ENCODE measurements at places on chromosomes 2 and 18.

GRCh38 chr2:196200557-196200956, 29.2 kb upstream of the STK17B start:
- H3K27me3 ChIP-seq: no peaks in the 10 kb centered on the region
- DNase-seq: peak; percentile 79
- peaks cover 16% of the 10 kb centered on the region for H3K36me3 ChIP-seq
- peak overlapping the region; percentile 92 for H3K27ac ChIP-seq
- peak overlapping the region; percentile 70 for H3K4me3 ChIP-seq
- peaks cover 56% of the 10 kb centered on the region for H3K4me1 ChIP-seq

GRCh38 chr2:31018280-31018679, 120.0 kb downstream of the GALNT14 start:
- H3K4me3 ChIP-seq: no peak overlapping the region
- no peak for DNase-seq
- H3K27ac ChIP-seq: no peak overlapping the region

DNA sequence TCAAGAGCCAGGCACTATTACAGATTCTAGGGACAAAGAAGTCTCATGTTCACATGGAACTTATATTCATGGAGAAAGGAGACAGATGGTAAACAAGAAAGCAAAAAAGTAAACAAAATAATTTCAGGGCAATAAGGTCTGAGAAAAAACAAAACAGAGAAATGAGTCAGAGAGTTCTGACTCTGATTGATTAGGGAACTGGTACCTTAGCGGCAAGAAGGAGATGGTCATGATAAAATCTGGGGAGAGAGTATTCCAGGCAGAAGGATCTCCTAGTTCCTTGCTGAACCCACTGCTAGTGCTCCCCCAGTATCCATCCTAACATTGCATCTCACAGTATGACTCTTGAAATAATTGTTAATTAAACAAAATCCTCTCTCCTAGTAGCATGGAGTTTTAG, 161.8 kb upstream of the KLF7 start:
- H3K27me3 ChIP-seq: no peaks in the 10 kb centered on the region
- DNase-seq: no peak

- H3K27ac ChIP-seq: peak overlapping the region; percentile 95
- H3K4me3 ChIP-seq: peak overlapping the region; percentile 92
- H3K4me1 ChIP-seq: peaks cover 39% of the 10 kb centered on the region
- H3K27me3 ChIP-seq: peaks cover 17% of the 10 kb centered on the region
Measured at GRCh38 chr2:136116813-136117390, 1.0 kb downstream of the CXCR4 start.

DNA sequence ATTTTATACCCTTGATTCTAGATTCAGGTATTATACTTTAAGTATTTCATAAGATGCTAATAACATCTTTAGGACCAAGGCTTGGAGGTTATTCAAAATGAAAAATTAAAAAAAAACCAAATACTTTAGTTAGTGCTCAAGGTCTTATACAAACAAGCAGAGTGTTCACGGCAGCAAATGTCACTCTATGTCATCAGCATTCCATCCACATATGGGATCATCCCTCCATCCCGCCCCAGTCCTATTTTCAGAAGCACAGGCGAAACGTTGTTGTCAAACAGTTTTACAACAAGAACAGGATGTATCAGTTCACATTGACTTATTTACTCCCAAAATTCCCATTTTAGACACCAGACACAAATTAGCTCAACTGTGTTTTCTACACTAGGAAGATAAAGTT, 83.7 kb downstream of the DSEL start:
- H3K4me3 ChIP-seq: no peak overlapping the region
- H3K4me1 ChIP-seq: no peaks in the 10 kb centered on the region
- H3K27ac ChIP-seq: no peak overlapping the region
- no peak for DNase-seq
- no peaks in the 10 kb centered on the region for H3K27me3 ChIP-seq
- no peaks in the 10 kb centered on the region for H3K36me3 ChIP-seq

GRCh38 chr2:95179451-95179850, 13.8 kb downstream of the ZNF2 start:
- H3K27ac ChIP-seq: no peak overlapping the region
- DNase-seq: no peak
- H3K36me3 ChIP-seq: peaks cover 68% of the 10 kb centered on the region
- H3K4me1 ChIP-seq: no peaks in the 10 kb centered on the region
- H3K27me3 ChIP-seq: no peaks in the 10 kb centered on the region
- H3K4me3 ChIP-seq: no peak overlapping the region

- peaks cover 4% of the 10 kb centered on the region for H3K4me1 ChIP-seq
- no peak overlapping the region for H3K4me3 ChIP-seq
- H3K36me3 ChIP-seq: no peaks in the 10 kb centered on the region
- DNase-seq: no peak
- no peaks in the 10 kb centered on the region for H3K27me3 ChIP-seq
Measured at GRCh38 chr18:75010689-75011088, 198.2 kb downstream of the PTGR3 start.

DNA sequence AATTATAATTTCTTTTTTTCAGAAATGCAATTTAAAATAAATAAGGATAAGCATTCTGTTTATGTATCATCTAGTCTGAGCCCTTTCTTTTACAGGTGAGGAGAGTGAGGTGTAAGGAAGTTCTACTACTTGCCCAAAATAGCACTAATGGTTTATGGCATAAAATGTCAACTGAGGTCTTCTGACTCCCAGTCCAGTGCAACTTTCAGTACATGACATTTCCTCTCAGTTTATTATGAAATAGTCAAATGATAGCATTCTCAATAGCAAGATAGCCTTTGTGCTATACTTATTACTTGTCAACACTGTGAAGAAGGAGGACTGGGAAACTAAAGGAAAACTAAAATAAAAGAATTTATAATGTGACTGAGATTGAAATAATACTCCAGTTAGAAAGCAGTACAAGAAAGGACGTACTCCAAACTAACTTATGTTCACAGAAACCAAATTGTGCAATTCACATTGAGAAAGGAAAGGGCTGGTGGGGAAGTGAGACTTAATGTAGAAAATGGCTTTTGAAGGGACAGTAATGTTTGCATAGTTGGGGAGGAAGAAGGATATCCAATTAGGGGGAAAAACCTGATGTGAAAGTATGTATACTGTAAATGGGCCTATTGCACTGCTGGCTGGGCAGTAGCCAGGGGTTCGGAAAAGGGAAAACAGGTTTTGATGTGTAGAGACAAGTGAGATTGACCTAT, 166.7 kb upstream of the ZEB2 start:
- H3K4me3 ChIP-seq: no peak overlapping the region
- no peak for DNase-seq
- no peaks in the 10 kb centered on the region for H3K36me3 ChIP-seq
- H3K27me3 ChIP-seq: peaks cover 11% of the 10 kb centered on the region
- no peak overlapping the region for H3K27ac ChIP-seq

GRCh38 chr2:64819774-64820688, 166.3 kb upstream of the SERTAD2 start:
- no peaks in the 10 kb centered on the region for H3K27me3 ChIP-seq
- H3K4me3 ChIP-seq: peak overlapping the region; percentile 62
- H3K36me3 ChIP-seq: peaks cover 2% of the 10 kb centered on the region

Measured in activated CD8-positive, alpha-beta memory T cell treated with anti-CD3 and anti-CD28 coated beads, Interleukin-2, amount 10 ng/mL, durations not matched to agents 7 days and 5 days (primary cell).